Cortex of kidney (tissue), 1 donor: ENCODE measurements at places on chromosomes 16 and 17.

- no peak for DNase-seq
Observed at GRCh38 chr17:17182598-17183136, 23.5 kb downstream of the PLD6 start.

DNA sequence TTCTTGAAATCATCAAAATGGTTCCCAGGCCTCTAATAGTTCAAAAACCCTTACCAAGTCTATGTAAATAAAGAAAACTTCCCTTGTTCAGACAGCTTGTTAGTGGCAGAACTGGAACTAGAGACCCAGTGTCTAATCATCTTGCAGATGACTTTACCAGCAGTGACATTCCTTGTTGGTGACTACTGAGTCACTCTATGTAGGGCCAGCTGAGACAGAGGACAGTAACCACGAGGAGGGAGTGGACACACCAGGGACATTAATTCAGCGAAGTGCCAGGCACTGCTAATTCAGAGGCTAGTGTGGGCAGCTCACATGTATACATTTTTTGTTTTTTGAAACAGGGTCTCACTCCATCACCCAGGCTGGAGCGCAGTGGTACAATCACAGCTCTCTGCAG lies 6.1 kb upstream of the HEATR3 start:
- DNase-seq = no peak

- no peak for DNase-seq
Observed at GRCh38 chr16:69747115-69747514, 7.6 kb downstream of the NOB1 start.

DNA sequence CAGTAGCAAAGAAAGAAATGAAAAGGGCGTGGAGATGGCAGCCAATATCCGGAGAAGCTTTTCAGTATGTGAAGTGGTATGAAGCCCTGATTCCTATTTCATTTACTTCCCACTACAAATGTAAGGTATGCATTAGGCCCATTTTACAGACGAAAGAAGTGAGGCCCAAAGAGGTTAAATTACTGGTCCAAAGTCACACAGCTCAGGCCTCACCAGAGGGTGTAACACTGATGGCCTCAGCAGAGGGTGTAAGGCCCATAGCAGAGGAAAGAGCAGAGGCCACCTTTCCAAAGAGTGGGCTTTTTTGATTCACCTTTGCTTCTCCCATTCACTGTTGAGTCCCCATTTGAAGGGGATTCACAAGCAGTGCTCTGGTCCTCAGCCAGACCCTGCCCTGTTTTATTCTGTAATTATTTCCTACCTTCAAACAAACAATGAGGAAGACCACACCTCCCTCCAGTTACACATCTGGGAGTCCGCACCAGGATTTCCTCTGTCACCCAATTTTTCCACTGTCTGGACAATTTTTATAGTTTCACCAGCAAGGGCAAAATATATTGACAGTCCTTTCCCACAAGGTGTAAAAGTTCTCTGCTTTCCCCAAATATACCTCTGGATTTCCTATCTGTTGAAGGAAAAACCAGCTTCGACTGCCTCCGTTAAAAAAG lies 7.1 kb downstream of the ZFHX3 start:
- no peak for DNase-seq

DNA sequence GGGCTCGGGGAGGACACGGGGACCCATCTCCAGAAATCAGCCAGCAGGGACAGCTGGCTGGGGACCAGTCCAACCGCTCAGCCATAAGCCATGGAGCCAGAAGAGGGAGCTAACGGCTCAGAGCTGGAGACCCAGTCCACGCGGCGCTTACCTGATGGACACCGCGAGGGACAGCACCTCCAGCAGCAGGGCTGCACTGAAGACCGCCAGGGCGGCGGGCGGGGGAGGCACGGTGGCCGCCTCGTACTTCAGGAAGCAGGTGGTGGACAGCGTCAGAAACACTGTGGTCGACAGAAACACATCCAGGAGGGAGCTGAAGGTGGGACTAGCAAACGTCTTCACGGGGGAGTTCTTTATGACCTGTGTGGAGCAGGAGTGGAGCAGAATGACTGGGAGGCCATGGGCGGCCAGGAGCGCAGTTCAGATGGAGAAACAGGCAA lies 102.6 kb upstream of the CREBBP start:
- DNase-seq = no peak

- DNase-seq = no peak
Observed at GRCh38 chr16:69123910-69124309, 8.5 kb downstream of the CHTF8 start.

- no peak for DNase-seq
Observed at GRCh38 chr17:35728551-35728950, 2.9 kb upstream of the RASL10B start.

DNA sequence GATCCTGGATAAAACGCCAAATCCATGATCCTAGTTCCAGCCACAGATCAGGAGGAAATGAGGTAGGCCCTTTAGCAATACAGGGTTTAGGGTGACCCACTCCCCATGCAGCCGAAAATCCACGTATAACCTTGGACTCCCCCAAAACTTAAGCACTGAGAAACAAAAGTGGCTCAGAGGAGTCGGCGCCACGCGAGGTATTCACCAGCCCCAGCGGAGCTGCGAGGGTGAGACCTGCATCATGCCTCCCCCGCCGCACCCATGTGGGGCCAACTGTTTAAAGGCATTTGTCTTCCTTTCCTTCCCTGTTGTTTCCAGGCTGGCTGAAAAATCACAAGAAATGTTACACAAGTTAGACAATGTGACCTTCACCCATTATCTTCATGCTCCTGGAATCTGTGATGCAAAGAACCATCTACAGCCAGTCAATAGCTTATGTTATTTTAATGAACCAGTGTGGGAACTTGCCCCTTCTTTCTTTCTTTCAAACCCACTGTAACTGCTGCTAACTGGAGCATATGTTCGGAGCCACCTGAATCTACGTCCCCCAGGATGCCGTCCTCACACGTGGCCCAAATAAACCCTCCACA lies 98.2 kb upstream of the METRNL start:
- no peak for DNase-seq

GRCh38 chr17:74478420-74479100 lies 12.1 kb downstream of the CD300A start:
- DNase-seq = no peak

DNA sequence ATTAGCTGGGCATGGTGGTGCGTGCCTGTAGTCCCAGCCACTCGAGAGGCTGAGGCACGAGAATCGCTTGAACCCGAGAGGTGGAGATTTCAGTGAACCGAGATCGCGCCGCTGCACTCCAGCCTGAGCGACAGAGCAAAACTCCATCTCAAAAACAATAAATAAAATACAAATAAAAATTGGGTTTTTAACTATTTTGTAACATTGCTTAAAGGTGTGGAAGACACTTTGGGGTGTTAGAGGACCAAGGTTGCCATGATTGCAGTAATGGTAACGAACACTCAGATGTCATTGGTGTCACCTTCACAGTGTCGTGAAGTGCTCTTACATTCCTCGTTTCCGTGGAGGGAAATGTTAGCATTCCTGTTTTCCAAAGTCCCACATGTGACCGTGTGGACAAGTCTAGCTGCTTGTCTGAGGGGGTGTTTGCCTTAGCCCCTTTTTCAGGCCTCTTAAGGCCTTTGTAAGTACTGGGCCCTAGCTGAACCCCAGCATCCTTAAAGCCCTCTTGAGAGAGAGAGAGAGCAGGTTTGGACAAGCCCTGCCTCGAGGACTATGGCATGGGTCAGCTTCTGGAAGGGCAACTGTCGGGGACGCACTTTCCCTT lies 8.6 kb downstream of the C16orf96 start:
- no peak for DNase-seq

- DNase-seq = no peak
Observed at GRCh38 chr17:80766290-80766855, 221.7 kb downstream of the RPTOR start.

DNA sequence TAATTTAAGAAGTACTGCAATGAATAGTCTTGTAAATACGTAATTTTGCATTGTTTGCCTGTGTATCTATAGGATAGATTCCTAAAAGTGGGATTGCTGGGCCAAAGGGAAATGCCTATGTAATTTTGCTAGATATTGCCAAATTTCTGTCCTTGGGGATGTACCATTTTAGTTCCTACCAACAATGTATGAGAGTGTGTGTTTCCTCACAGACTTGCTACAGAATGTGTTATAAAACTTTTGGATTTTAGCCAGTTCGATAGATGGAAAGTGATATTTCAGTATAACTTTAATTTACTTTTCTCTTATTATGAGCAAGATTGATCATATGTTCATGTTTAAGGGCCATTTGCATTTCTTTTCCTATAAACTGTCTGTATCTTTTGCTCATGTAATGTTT lies 8.3 kb downstream of the TANGO6 start:
- DNase-seq = no peak

DNA sequence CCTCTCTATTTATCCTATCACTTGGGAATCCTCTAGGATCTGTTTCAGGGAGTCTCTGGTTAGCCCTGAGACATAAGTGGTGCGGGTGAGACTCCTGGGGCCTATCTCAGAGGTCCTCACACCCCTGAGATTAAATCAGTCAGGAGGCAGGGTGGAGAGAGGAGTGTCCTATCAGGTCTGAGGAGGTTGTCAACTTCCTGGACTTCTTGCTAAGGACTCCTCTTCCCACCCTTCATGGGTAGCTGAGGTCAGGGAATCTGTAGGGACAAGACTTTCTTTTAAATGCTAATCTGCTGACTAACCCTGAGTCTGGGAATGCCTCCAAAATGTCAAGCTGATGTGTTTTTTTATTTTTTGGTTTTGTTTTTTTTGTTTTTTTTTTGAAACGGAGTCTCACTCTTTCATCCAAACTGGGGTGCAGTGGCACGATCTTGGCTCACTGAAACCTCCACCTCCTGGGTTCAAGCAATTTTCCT lies 6.6 kb upstream of the ARMC5 start:
- no peak for DNase-seq

DNA sequence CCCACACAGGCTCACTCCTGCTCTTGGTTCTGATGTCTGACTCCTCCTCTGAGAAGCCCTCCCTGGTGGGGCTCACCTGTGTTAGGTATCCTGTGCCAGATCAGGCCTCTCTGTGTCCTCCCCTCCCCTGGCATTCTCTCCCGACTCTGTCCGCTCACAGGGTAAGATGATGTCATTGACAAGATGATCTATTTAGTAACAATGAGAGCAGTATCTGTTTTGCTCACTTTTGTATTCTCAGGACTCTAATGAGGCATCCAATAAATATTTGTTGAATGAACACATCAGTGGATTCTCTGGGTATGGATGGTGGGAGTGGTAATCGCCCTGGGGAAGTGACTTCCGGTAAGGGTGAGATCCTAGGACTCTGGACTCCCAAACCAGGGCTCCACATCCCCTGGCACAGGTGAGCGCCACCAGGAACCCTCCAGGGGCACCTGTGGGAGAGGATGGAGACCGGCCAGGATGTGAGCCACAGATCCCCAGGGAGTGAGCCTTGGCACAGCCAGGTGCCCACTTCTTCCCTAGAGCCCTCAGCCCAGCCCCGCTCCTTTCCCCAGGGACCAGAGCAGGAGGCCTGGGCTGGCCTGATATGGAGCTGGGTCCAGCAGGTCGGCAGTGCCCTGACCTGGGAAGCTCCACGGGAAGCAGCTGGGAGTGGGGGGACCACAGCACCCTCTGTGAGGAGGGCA lies 5.4 kb upstream of the HAP1 start:
- no peak for DNase-seq

DNA sequence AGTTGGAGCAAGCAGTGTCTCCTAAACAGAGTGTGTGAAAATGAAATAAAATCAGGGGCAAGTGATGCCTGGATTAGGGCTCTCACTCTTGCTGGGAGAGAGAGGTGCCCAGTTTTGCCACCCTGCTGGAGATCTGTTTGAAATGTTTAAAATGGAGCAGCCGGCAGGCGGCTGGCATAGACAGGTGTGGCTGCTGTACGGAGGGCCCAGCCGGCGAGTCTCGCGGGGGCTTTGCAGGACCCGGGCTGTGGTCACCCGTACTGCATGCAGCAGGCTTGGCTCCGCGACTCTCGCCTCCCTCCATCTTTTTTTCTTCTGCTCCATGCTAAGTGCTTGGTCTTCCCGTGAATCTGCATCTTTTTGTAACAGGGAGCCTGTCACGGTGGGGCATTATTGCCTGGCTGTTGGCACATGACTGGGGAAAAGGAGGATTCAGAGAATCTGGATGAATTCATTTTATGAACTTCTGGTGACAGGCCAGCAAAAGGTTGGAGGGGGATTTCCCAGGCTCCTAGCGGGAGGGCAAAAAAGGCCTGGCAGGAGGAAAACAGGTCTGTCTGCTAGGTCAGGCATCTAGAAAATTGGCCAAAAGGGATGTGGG lies 1.8 kb downstream of the ZNRF1 start:
- DNase-seq = no peak

GRCh38 chr16:51898872-51899271 lies 648.1 kb downstream of the TOX3 start:
- no peak for DNase-seq

GRCh38 chr16:87838643-87839541 lies 30.4 kb downstream of the SLC7A5 start:
- no peak for DNase-seq

DNA sequence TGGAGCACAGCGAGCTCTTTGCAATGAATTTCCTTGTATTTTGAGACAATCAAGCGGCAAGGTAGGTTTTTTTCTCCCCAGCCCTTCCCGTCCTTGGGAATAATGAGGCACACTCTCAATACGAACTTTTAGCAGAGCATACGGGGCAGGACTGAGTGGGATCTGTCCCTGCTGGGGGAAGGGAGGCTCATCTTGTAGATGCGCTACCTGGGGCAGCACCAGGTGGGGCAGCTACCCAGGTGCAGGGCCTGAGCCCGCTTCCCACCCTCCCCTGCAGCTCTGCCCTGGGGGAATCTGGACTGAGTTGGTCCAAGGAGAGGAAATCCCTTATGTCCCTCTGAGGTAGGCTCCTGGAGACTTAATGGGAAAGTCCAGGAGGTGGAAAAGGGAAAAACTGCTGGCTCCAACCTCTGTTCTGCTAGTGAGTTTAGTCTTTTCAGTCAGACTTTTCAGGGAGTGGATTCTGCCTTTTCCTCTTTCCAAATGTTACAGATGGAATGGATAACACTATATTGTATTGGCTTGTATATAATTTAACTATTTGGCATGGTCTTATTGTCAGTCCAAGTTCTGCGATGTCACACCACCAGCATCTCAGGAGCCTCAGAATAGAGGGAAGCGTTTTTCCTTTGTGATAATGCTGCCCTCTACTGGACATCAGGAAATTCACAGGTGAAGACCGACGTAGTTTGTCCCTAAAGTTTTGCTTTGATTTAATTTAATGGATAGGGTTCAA lies 9.6 kb upstream of the CES1 start:
- no peak for DNase-seq

- DNase-seq = no peak
Observed at GRCh38 chr16:80417706-80418271, 123.0 kb upstream of the DYNLRB2 start.

GRCh38 chr16:52367821-52368220 lies 179.1 kb downstream of the TOX3 start:
- no peak for DNase-seq
